Right ventricle myocardium superior (tissue), 1 donor: ENCODE measurements at places on chromosomes 3 and 15. TPM values are rescaled to one million over a fixed set of nuclear protein-coding genes. Genes with fewer than 3 reads are reported as not detected.

UBAP1L gene
- 1.6 TPM for total RNA-seq

IGSF11 gene
- 2.9 TPM for total RNA-seq

SEC62 gene
- total RNA-seq: 85.4 TPM

CCR1 gene
- total RNA-seq: 2.7 TPM

PRR20G gene
- total RNA-seq: not detected

ECT2 gene
- 4.2 TPM for total RNA-seq

LIPH gene
- 0.43 TPM for total RNA-seq

MASP1 gene
- 144 TPM for total RNA-seq

CCDC54 gene
- not detected for total RNA-seq

FANCD2 gene
- 2.0 TPM for total RNA-seq

ITGB5 gene
- 112 TPM for total RNA-seq

PRSS50 gene
- total RNA-seq: 0.16 TPM

FNDC3B gene
- total RNA-seq: 56.1 TPM

INSYN1 gene
- 155 TPM for total RNA-seq

EEFSEC gene
- total RNA-seq: 16.9 TPM

MRPS22 gene
- 79.3 TPM for total RNA-seq

INAFM2 gene
- 56.2 TPM for total RNA-seq

PP2D1 gene
- total RNA-seq: not detected

CHRNA7 gene
- 1.3 TPM for total RNA-seq

PCBP4 gene
- 64.1 TPM for total RNA-seq

PYGO1 gene
- total RNA-seq: 6.0 TPM

C15orf62 gene
- 0.16 TPM for total RNA-seq

FOXL2 gene
- total RNA-seq: not detected

PPP1R14D gene
- total RNA-seq: not detected

SCAANT1 gene
- total RNA-seq: not detected

MED12L gene
- total RNA-seq: 0.67 TPM

RBPMS2 gene
- 215 TPM for total RNA-seq

GOLGA8Q gene
- total RNA-seq: 1.4 TPM

GPR62 gene
- not detected for total RNA-seq

BCL2A1 gene
- 0.43 TPM for total RNA-seq

GCSAM gene
- not detected for total RNA-seq

KLF15 gene
- total RNA-seq: 34.0 TPM

GPR27 gene
- 3.7 TPM for total RNA-seq

ALDH1A3 gene
- total RNA-seq: 2.9 TPM

SUSD5 gene
- 2.4 TPM for total RNA-seq

GP5 gene
- not detected for total RNA-seq

HYAL1 gene
- 66.5 TPM for total RNA-seq

PDE8A gene
- 13.5 TPM for total RNA-seq

LRRC31 gene
- not detected for total RNA-seq

CCR2 gene
- total RNA-seq: 0.91 TPM

DLEC1 gene
- 0.16 TPM for total RNA-seq

CHRFAM7A gene
- 0.22 TPM for total RNA-seq

LDHAL6B gene
- not detected for total RNA-seq

ZBBX gene
- not detected for total RNA-seq

LXN gene
- total RNA-seq: 2.4 TPM

CAMK1 gene
- 12.4 TPM for total RNA-seq

DGKG gene
- total RNA-seq: 30.8 TPM

TRPC1 gene
- total RNA-seq: 10.0 TPM

ELL3 gene
- total RNA-seq: 1.4 TPM

SH2D7 gene
- not detected for total RNA-seq

CCDC13 gene
- 0.24 TPM for total RNA-seq

COL8A1 gene
- 9.4 TPM for total RNA-seq
